Immature natural killer cell (primary cell): ENCODE measurements at places on chromosomes 5 and 9.

DNA sequence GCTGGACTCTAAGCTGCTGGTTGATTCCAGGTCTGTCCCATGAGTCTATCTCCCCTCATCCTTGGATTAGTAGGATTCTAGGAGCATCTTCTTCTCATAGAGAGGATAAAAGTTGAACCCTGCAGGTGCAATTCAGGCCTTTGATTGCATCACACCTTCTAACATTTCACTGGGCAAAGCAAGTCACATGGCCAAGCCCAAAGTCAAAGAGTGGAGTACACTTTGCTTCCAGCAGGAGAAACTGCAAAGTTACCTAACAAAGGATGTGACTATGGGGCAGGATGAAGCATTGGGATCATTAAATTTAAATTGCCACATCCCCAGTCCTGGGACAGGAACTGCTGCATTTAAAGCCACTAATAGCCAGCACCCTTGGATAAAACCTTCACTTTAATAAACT lies 51.0 kb upstream of the EGFLAM start:
- no peak for DNase-seq

DNA sequence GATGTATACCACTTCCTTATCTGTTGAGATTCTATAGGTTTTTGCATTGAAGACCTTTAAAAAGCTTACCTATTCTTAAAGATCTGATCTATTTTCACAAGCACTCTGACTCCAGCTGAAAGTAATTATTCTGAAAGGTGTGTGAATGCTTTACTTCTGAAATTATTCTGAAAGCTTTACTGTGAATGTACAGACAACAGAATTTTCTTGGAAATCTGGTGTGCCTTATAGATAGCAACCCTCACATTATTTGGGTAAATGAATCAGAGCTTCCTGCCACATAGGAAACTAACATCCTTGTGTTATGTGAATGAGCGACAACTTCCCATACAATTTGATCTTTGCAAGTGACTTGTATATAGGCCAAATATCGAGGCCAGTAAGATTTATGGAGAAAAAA lies 6.5 kb downstream of the CDO1 start:
- no peak for DNase-seq

DNA sequence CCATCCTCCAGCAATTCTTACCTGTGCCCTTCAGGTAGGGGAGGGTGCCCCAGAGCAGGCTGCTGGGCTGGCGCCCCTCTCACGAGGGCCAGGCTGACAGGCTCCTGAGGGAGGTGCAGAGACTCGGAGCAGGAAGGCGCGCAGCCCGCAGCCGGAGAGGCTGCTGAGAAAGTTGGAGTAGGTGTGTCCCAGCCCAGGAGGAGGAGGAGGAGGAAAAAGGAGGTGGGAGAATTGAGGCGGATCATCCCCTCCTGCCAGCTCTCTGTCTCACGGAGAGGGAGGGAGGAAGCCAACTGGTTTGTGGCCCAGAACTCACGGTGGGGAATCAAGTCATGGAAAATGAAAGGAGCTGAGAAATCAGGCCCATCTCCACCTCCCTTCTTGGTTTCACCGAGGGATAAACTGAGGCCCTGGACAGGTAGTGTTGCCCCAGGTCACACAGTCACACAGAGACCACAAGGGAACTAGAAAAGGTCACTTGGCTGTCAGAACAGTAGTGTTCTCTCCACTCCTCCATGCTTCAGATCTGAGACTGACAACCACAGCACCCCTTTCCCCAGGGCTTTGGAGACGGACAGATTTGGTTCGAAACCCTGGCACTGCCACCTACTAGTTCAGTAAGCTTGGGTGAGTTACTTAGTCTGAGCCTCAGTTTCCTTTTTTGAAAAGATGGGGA lies at the start of gene FAT2:
Gene FAT2 (minus strand): TSS at position 188 of the 676 bp plus-strand sequence. CDS start 22,400 bp downstream, outside the sequence.
- DNase-seq, result no peak

- no peak for DNase-seq
These were observed 8.1 kb downstream of the MTMR12 start for GRCh38 chr5:32304622-32305021.

DNA sequence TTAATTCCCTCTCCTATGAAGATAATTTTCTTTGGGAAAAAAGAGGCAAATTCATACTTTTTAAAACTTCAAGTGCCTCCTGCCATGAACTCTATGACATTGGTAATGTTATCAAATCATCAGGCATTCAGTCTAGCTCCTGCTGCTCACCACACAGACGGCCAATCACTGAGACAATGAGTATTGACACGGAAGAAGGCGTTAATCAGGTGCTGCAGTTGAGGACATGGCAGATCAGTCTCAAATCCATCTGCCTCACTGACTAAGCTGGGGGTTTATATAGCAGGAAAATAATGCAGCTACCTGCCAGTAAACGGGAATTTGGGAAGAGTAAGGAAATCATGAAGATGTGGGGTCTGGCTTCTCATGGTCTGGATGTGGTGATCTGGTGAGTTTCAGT lies 1087.7 kb downstream of the CDH9 start:
- no peak for DNase-seq

DNA sequence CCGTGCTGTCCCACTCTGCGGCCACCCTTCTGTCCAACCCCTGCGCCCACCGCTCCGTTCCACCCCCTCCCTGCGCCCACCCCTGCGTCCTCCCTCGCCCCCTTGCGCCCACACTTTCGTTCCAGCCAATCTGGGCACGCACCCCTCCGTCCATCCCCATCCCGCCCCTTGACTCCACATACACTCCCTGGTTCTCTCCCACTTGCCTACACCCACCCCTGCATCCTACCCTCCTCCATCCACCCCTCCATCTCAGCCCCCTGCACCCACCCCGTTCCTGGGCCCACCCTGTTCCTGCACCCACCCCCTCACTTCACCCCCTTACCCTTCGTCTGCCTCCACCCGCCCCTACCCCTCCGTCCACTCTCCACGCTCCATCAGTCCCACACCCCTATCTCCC lies 7.0 kb downstream of the ADAMTS13 start:
- DNase-seq, result no peak

DNA sequence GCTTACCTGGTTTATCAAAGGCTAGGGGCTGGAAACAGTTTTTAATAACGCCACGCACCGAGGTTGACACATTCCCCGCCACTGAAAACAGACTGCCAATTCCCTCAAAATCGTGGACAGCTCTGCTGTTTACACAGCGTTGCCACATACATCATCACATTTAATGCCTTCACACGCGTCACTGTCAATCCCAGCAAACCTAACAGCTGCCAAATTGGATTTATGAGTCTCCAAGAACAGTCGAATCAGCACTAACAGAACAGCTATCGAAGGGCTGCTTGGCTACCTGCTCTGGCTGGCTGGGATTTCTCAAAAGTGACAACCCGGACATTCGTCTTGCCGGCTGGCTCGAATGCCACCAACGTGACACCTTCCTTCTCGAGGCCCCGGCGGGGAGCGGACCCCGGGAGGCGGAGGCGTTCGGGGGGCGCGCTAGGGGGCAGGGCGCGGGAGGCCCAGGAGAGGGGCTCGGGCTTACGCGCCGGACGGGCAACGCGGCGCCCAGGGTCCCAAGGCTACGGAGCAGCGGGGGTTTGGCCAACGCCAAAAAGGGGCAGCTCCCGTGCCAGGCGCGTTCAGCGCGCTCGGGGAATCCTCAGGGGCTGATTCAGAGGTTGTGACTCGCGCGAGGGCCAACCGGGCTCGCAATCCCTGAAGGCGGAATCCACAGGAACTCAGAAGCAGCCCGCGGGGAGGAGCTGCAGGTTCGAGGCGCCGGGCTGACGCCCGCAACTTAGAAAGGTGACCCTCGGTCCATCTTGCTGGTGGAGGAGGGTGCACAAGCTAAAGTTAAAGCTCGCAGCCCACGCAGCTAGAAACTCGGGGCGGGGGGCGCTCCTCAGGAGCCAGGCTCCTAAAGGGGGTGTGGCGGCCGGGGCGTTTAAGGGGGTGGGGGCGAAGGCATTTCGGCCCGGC lies 1.2 kb downstream of the CDC14B start:
- no peak for DNase-seq

- DNase-seq, result no peak
These were observed 226.6 kb upstream of the ADCY2 start for GRCh38 chr5:7169240-7169878.
